IMR-90 (cell line): ENCODE measurements at places on chromosomes 2 and 18. TPM values are rescaled to one million over a fixed set of nuclear protein-coding genes. Genes with fewer than 3 reads are reported as not detected.

The FOXD4L1 gene
- polyA plus RNA-seq: not detected in 2 replicates

The SMYD1 gene
- polyA plus RNA-seq: not detected in 2 replicates

The SPAG16 gene
- 12.8 and 13.5 TPM in 2 replicates for polyA plus RNA-seq

The FN1 gene
- 11,046 and 13,004 TPM in 2 replicates for polyA plus RNA-seq

The CYP1B1 gene
- 0.65 and 0.77 TPM in 2 replicates for polyA plus RNA-seq

The CMPK2 gene
- 0.03 and 0.11 TPM in 2 replicates for polyA plus RNA-seq

The ALPP gene
- polyA plus RNA-seq: not detected in 2 replicates

The CDH7 gene
- polyA plus RNA-seq: not detected in 2 replicates

The SERPINB2 gene
- 32.1 and 46.4 TPM in 2 replicates for polyA plus RNA-seq

The ANO7 gene
- 3.4 and 3.8 TPM in 2 replicates for polyA plus RNA-seq

The C1QL2 gene
- not detected in 2 replicates for polyA plus RNA-seq

The UGT1A10 gene
- not detected in 2 replicates for polyA plus RNA-seq

The FBXO48 gene
- 0.37 and 0.43 TPM in 2 replicates for polyA plus RNA-seq

The IL1R2 gene
- polyA plus RNA-seq: not detected in 2 replicates

The APLF gene
- 1.2 and 1.5 TPM in 2 replicates for polyA plus RNA-seq

The VWC2L gene
- polyA plus RNA-seq: not detected in 2 replicates

The FBLN7 gene
- 1.0 and 1.2 TPM in 2 replicates for polyA plus RNA-seq

The TUBB8B gene
- not detected in 2 replicates for polyA plus RNA-seq

The CHST9 gene
- polyA plus RNA-seq: not detected in 2 replicates

The CROCC2 gene
- not detected in 2 replicates for polyA plus RNA-seq

The ESPNL gene
- polyA plus RNA-seq: 2.0 and 2.6 TPM in 2 replicates
